ENCODE measurements at places on chromosomes 6 and 20.

DNA sequence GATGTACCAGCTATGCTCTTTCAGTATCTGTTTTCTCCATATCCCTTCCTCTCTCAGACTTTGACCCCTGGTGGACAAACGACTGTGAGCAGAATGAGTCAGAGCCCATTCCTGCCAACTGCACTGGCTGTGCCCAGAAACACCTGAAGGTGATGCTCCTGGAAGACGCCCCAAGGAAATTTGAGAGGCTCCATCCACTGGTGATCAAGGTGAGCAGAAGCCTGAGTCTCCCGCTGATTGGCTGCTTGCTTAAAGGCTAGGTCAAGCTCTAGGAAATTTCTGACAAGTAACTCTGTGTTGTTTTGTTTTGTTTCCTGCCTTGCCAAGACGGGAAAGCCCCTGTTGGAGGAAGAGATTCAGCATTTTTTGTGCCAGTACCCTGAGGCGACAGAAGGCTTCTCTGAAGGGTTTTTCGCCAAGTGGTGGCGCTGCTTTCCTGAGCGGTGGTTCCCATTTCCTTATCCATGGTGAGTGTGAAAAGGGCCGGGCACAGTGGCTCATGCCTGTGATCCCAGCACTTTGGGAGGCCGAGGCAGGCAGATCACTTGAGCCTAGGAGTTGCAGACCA is 28.6 kb downstream of the C6orf89 start:
- DNase-seq: no peak

GRCh38 chr6:45921691-45922281 is 93.9 kb downstream of the CLIC5 start:
- peak; percentile 42 for DNase-seq

DNA sequence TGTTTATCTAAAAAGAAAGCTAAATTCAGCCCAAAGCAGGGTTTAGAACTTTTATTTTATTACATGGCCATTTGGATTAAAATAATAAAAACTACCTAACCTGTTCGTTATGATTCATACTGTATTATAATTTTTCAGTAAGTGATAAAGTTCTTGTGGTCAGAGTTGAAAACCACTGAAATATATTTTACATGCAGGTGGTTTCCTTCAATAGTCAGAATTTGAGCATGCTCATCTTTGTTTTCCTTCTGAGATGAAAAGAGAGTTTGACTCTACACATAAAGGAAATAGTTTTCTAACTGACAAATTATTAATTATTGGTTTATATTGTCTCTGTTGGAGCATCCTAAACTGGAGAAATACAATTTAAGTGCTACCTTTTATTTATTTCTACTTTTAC is 114.0 kb upstream of the FKBP1C start:
- DNase-seq: no peak

DNA sequence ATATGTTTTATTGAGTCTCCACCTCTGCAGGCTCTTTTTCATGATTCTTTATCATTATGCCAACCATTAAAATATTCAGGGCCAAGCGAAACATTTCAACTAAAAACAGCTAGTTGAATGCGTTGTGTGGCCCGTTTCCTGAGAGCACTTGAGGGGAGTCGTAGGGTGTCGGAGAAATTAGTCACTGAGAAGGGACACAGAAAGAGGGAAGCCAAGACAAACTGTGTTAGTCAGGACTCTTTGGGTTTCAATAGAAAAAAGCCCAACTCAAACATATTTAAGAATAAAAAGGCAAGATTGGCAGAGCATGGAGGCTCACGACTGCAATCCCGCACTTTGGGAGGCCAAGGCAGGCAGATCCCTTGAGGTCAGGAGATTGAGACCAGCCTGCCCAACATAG is 58.9 kb downstream of the MAFB start:
- no peak for DNase-seq

DNA sequence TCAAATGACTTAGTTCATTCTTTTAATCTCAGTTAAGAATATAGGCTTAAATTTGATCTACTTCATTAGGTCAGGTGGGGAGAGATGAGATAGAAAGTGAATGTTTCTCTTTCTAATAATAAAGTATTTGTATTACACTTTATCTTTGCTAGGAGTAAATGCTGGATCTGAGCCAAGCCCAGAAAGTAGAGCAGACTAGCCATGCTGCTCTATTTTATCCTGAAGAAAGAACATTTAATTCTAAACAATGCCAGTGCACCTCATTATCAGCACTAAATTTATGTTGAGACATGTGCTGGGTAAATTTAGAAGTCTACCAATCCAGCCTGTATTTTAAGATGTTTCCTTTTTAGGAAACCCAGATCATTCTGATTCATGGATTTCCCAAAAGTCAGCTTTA is 43.5 kb downstream of the AKIRIN2 start:
- DNase-seq: no peak

- DNase-seq: no peak
Measured at GRCh38 chr20:58744836-58745235, 52.2 kb downstream of the NPEPL1 start.

DNA sequence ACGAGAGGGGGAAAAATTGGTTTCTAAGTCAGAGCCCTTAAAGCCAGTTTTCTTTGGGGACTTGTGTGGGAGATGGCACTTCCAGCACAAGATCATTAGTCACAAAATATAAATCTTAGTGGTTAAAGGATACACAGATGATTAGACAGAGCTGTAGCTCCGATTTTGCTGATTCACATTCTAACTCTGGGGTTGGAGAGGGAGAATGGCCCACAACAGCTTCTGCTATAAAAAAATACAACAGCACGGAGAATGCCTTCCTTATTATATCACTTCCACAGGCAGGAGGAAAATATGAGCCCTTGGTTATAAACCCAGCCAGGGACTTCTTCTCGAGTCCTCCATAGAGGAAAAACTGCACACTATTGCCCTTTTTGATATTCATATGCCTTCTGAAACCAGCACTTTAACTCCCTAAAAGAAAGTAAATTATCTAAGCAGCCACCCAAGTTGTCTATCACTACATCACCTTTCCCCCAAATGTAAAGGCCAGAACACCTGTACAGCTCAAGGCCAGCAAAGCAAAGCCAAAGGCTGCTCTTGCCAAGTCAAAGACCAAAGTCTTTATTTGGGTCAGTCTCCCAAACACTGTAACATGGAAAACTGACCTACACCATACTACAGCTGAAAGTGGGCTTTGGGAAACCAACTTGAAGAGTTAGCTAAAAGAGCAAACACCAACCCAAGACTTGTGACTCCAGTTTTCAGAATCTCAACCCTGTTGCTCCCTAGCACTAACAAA is 10.4 kb downstream of the MRPL14 start:
- DNase-seq: no peak

GRCh38 chr6:158629367-158630221 is 14.9 kb downstream of the DYNLT1 start:
- no peak for DNase-seq

- DNase-seq: no peak
Measured at GRCh38 chr6:15682965-15683822, 20.4 kb upstream of the DTNBP1 start.

GRCh38 chr6:51866867-51867266 is 220.5 kb downstream of the PKHD1 start:
- DNase-seq: no peak

DNA sequence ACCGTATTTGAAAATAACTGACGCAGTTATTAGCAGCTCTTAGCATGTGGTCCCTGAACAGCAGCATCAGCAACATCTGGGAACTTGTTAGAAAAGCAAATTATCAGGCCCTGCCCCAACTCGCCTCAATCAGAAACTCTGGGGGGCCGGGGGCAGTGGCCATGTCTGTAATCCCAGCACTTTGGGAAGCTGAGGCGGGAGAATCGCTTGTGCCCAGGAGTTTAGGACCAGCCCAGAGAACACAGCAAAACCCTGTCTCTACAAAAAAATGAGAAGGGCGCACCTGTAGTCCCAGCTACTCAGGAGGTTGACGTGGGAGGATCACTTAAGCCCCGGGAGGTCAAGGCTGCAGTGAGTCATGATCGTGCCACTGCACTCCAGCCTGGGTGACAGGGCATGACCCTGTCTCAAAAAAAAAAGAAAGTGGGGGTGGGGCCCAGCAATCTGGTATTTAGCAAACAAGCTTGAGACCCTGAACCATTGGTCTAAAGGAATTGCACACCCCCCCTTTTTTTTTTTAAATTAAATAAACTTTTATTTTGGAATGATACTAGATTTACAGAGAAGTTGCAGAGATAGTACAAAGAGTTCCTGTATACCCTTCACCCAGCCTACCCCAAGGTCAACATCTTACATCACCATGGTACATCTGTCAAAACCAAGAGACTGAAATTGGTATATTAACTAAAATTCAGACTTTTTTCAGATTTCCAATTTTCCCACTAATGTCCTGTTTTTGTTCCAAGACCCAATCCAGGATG is 6.7 kb downstream of the SRXN1 start:
- DNase-seq: no peak

DNA sequence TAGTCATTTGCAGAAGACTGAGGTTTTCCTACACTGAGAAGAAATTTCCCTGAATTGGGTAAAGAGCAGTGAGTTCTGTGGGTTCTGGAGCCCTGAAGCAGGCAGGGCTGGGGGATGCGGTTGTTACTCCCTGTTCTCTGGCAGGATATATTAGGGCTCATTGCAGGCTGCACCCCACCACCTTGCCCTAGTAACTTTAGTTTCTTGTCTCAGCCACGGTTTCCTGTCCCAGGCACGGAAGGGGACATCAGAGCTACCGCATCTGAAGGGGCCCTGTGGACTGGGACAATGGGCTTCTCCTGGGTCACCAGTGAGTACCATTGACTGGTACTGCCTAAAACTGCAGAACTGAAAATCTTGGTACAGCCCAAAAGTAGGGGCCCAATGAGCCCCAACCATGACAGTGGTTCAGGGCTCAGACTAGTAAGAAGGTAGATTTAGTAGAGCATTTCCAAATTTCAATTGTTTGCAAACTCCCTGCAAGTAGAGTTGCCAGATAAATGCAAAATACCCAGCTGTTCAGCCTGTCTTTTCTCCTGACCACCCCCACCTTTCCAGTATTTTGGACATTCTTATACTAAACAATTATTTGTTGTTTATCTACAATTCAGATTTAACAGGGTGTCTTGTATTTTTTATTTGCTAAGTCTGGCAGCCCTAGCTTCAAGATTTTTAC is 54.5 kb upstream of the EYA2 start:
- no peak for DNase-seq

- DNase-seq: no peak
Measured at GRCh38 chr6:30931969-30932645, at the start of gene SFTA2. Gene SFTA2 (minus strand): TSS chr6:30932170. CDS start chr6:30932096, 74 bp downstream.

- DNase-seq: peak; percentile 74
Measured at GRCh38 chr6:107561306-107561705, 71.4 kb downstream of the SOBP start.

DNA sequence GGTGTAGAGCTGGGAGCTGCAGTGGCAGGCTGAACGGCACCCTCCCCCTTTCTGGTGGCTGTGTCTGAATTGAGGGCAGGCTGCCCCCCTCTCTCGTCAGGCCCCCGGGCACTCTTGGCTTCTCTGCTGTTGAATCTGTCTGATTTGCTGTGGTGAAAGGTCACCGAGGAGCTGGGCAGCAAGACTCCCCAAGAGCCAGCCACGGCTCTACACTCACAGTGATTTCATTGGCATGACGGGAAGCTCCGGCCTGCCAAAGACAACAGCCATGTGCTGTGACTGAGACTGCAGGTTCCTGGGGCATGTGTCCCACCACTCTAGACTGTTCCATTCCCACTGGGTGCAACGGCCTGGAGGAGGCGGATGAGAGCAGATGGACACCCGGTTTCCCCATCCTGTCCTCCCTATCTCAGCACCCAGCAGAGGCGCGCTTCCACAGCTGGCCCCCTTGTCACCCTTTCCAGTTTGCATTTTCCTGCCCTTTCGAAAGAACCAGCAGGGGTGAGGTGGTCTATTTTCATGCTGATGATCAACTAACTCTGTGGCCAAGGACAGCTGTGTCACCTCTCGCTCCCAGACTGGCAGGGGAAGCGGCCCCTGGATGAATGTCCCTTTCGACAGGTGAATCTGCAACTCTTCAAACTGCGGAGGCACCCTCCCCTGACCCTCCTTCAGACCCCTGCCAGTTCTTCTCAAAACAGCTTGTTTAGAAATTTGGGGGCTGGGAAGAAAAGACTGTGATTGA is 2.2 kb downstream of the APCDD1L start:
- no peak for DNase-seq

DNA sequence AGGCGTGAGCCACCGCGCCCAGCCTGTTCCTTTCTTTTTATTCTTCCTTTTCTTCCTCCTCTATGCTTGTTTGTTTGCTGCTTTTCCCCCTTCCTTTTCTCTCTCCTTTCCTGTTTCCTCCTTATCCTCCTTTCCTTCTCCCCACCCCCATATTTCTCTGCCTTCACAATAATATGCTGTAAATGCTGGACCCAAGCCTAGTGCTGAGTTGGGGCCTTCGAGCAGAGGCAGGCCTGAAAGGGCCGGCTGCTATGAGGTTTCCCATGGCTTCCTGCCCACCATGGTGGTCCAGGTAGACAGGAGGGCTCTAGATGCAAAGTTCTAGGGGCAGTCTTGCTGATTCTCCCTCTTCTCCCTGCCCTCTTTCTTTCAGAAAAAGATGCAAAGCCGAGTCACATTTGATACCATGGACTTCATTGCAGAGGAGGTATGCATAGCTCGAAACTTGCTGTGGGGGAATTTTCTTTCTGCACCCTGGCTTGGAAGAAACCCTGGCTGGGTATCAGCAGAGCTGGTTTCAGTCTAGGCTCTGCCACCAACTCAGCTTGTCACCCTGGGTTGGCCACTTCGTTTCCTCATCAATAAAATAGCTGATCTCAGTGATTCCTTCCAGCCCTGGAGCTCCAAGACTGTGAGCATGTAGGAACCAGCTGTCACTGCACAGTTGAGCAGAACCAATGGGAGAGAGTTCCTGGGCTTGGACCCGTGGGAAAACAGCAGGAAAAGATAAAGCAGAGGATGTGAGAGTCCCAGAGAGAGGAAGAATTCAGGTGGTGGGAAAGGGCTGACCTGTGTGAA is 7.4 kb downstream of the CNBD2 start:
- no peak for DNase-seq

DNA sequence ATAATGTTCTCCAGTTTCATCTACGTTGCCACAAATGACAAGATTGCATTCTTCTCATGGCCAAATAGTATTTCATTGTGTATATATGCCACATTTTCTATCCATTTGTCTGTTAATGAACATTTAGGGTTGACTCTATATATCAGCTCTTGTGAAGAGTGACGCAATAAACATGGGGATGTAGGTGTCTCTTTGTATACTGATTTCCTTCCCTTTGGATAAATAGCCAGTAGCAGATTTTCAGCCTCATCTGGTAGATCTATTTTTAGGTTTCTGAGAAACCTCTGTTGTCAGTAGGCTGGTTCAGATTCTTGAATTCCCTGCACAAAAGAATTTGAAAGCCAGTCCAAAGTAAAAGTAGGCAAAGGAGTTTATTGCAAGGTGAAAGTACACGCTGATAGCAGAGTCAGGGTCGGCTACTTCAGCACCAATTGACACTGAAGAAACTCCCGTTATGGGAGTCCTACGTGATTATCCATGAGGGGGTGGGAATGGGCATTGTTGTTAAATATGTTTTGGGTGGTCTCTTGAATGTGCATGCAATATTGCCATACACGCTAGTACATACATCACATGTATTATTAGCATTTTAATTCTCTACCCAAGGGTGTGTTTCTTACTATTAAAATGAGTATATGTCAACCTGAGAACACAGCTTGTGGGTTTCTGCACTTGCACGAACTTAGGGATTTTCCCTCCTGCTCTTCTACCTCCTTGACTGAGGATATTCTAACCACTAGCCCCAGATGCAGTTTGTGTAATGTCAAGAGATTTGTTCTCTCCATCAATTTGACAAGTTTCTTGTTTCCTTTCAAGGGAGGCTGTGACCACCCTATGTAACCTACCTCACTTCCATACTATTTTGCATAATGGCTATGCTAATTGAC is 14.4 kb upstream of the SLC17A2 start:
- no peak for DNase-seq

- DNase-seq: no peak
Measured at GRCh38 chr6:115819506-115819905, 241.2 kb downstream of the FRK start.

- no peak for DNase-seq
Measured at GRCh38 chr20:18466574-18466893, 296 bp downstream of the DZANK1 start.
